ENCODE measurements at places on chromosomes 1 and 21.
A peak's percentile ranks its signal among the peaks of the same experiment; 100 is the strongest.

- ATAC-seq: no peak
Observed at GRCh38 chr1:165576536-165576935, 32.7 kb downstream of the LRRC52 start.

DNA sequence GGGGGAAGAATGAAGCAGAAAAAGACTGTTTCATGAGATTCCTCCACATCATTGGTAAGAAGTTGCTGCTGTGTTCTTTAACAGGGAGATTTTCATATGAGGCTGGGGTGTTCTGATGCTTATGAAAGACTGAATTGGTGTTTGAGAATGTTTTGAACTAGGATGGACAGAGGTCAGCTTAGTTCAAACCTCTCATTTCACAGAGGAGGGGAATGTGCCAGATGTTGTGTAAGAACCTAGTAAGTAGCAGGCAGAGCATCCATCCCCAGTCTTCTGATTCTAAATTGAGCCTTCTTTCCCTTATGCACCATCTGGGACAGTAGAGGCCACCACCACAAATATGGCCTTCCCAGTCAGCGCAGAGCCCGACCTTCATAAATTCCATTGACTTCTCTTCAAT is 43.7 kb downstream of the SAMD13 start:
- no peak for ATAC-seq

DNA sequence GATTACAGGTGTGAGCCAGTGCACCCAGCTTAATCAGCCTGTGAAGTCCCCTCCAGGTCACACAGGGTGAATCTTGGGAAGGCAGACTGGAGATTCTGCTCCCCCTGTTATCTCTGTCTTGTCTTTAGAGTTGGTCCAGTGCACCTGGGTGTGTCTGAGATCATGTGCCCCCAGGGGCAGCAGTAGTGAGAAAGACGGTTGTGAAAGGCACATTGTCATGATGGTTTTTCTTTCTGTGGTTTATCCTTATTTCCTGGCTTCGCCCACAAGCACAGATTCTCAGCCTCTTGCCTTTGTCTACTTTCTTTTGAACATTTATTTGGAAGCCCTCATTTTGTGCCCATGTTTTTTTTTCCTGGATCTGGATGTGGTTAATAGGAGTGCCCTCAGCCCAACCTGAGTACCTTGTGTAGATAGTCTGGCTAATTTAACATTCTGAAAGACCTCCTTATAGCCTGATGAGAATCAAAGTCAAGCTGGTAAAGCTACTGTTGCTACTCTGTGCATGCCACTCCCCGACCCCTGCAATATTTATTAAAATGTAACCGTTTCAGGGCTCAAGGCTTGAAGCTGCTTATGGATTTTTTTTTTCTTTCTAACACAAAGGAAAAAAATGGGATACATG is 23.7 kb downstream of the UCK2 start:
- no peak for ATAC-seq

- no peak for ATAC-seq
Observed at GRCh38 chr1:116806671-116807070, 52.4 kb downstream of the CD2 start.

GRCh38 chr1:65404941-65405340 is 15.5 kb upstream of the LEPR start:
- no peak for ATAC-seq

- no peak for ATAC-seq
Observed at GRCh38 chr21:18744840-18745239, 341.3 kb upstream of the TMPRSS15 start.

GRCh38 chr1:69523032-69523431 is 44.7 kb upstream of the LRRC7 start:
- ATAC-seq: no peak

GRCh38 chr21:26116456-26117011 is 54.0 kb downstream of the APP start:
- no peak for ATAC-seq

GRCh38 chr1:39317910-39318633 is 113.6 kb downstream of the MACF1 start:
- no peak for ATAC-seq

DNA sequence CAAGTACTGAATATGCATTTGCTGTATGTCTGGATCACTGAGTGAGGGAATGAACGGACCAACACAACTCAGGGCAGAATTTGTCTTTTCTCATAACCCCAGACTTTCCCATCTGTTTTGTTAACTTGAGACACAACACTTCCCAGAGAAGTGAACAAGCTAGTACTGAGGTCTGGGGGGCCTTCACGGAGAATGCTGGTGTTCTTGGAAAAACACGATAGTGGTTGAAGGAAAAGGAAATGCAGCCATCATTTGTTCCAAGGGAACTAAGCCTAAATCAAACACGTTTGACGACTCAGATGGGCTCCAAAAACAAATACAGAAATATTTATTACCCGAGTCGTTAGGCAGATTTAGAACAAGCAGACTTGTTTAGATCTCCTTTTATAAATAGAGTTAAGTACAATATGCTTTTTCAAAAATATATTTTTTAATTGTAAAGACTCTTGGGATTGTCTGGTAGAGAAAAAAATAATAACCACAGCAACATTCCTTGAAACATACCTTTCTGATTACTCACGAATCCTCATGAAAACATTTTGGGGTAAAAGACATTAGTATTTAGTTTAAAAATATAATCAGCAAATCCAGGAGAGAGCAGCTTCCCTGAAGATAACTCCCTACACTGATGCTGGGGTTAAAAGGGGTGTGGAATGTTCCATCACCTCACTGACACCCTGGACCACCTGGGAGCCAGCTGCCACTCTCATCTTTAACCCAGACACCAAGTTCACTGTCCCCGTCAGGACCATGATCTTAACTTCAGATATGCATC is 427.7 kb upstream of the RUNX1 start:
- ATAC-seq: no peak

DNA sequence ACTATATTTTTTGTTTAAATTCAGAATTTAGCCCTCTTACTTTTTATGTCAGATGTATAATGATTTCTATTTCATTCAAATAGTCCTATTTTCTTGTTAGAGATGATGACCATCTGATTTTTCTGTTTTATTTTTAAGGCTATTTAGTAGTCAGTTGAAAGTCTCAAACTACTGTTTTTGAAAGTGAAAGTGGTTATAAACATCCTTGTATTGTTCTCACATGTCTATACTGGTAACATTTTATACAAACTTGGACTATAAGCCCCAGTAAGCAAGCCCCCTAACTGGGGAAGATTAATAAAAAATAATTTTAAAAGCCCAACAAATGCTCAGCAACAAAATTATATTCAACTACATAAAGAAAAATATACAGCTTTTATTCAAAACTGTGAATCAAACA is 271.3 kb upstream of the RGS18 start:
- ATAC-seq: no peak

DNA sequence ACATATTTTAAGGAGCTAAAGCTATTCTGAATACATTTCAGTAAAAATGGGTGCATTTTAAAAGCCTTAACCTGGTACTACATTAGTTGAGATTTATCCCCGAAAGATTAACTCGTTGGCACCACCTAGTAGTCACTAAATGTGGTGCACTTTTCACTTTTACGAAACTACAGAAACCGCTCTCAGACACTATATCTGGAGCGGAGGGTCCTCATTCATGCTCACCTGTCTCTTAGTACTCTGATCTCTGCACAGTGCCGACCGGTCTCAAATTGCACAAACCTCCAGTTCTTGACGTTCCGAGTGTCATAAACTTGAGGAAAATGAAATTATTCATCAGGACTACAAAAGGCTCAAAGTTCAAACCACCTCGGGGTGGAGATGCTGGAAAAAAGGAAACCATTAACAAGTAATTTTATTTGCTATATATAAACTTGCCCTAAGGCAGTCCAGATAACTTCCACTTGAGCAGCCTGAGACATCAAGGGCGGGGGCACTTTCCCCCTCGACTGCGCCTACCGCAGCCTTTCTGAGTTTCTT is 722 bp downstream of the LZIC start:
- peak; percentile 9 for ATAC-seq

DNA sequence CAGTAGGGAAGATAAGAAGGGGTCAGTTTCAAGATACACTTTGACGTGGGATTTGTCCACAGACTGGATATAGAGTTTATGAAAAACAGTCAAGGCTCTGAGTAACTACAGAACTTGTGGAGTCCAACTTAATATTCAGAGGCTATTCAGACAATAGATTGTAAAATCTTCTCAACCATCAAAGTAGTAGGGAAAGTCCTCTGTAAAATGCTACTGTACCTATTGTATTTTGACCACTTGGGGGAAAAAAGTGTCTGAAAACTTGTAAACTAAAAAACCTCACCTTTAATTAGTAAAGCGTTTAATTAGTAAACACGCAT is 10.5 kb downstream of the PTP4A2 start:
- ATAC-seq: no peak

- ATAC-seq: no peak
Observed at GRCh38 chr21:44696572-44696971, 400 bp upstream of the KRTAP10-12 start.

DNA sequence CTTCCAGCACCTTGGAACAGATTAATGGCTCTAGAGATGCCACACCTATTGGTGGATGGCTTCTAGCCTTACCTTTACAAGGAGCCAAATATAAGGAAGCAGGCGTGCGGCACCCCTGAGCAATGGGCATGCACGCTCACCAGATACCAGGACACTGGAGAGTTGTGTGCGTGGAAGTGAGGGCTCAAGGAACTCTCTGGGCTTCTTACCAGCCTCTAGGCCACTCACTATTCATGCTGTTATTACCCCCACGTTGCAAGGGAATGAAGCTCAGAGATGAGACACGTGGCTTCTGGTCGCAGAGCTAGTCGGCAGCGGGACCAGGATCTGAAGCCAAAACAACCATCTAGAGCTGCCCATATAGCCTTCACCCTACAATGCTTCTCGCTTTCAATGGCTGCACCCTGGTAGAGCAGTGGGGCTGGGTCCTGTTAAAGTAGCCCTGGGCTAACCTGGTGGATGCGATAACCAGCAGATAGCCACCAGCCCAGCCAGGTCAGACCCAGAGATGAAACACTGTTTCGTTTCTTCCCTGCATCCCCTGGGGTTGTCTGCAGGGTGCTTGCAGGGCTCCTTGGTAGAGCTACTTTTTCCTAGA is 396.4 kb upstream of the VAMP3 start:
- ATAC-seq: no peak

GRCh38 chr21:24175106-24175505 is 1432.2 kb downstream of the MRPL39 start:
- ATAC-seq: no peak

GRCh38 chr21:44637018-44637850 is at the start of gene KRTAP10-10:
TSS of gene KRTAP10-10 (plus strand) at chr21:44637356. CDS start at chr21:44637418, 62 bp downstream.
- ATAC-seq: no peak

DNA sequence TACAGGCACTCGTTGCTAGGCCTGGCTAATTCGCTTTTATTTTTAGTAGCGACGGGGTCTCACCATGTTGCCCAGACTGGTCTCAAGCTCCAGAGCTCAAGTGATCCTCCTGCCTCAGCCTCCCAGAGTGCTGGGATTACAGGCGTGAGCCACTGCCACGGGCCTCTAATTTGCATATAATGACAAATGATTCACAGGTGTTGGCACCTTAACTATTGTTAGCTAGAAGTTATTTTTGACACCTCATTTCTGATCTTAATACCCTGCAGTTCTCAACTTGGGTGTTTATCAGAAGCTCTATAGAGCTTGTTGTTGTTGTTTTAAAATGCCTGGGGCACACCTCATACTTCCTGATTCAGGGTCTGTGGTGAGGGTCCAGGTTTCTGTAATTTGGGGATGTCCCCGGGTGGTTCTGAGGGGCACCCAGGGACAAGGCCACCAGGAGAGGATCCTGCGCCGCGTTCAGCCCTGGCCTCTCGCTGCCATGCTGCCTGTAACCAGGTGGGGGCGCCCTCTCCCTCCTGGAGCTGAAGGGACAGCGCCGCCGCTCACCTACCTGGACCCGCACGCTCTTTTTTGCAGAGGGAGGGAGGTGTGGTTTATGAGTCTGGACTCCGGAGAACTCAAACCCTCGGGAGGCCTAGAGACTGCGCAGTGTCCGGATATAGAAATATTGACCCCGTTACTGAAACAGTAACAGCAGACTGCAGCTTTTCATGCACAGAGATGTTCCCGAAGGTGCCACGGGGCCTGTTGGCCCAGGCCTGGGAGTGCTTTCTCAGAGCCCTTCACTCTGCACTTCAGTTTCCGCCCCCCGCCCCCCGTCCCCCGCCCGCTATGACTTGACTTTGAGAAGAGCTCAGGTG is 23.0 kb upstream of the NEK2 start:
- ATAC-seq: peak; percentile 96

- no peak for ATAC-seq
Observed at GRCh38 chr1:203082571-203083462, 3.0 kb downstream of the MYOG start.

- peak; percentile 16 for ATAC-seq
Observed at GRCh38 chr1:181483285-181484195, at the start of gene CACNA1E. TSS of gene CACNA1E (plus strand) at chr1:181483517. CDS start at chr1:181483745, 228 bp downstream.

DNA sequence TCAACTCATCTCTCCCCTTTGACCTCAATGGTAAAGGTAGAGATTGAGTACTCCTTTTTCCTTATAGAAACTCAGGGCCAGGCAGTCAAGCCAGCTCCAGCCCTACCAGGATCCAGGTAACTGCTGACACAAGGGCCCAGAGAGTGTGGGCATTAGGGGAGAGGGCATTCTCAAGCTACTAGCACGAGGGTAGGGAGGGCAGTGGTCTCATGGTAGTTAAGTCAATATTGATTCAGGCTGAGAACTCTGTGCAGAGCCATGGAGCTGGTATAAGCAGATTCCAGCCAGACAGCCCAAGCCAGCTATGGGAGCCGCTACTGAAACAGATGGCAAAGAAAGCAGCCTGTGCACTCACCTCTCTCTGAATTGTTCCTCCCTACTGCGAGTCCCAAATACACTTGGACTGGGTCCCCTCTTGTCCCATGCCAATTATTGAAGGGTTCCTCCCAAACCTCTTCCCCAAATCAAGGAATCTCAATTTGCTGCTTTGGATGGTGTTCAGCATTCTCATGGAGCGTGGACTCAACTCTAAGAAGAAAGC is 2.8 kb downstream of the PI4KB start:
- ATAC-seq: no peak

GRCh38 chr1:157001304-157001703 is 44.2 kb downstream of the ARHGEF11 start:
- ATAC-seq: no peak

DNA sequence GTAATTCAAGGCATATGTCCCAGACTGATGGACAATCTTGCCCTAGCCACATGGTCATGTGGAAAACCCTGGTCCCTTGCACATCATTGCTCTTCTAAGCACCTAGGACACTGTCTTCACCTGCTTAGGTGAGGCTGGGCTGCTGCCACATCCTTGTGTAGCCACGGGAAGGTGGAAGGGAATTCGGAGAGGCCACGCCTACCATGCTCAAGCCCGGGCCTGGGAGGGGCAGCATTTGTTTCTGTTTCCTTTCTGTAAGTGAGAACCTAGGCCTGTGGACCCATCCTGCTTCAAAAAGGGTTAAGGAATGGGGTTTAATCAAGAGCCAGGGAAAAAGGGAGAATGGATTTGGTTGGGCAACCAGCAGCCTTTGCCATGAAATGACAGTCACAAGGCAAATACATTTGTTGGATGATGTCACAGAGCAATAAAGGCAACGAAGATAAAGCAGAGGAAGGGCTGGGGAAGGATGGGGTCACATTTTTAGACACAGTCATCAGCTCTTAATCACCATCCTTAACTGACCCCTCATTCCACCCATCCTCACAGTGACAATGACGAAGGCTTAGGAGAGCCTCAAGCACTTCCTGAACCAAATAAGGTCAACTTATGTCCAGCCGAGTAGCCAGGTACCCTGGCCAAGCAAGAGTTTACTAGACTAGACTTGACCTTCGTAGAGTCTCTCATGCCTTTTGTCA is 10.1 kb upstream of the LRRC38 start:
- ATAC-seq: no peak

All from motor neuron (in vitro differentiated cells).